ENCODE measurements at places on chromosomes 5 and 9.
A peak's percentile ranks its signal among the peaks of the same experiment; 100 is the strongest.

- DNase-seq: no peak
These were observed 479.5 kb upstream of the SEMA6A start for GRCh38 chr5:117054141-117054540.

DNA sequence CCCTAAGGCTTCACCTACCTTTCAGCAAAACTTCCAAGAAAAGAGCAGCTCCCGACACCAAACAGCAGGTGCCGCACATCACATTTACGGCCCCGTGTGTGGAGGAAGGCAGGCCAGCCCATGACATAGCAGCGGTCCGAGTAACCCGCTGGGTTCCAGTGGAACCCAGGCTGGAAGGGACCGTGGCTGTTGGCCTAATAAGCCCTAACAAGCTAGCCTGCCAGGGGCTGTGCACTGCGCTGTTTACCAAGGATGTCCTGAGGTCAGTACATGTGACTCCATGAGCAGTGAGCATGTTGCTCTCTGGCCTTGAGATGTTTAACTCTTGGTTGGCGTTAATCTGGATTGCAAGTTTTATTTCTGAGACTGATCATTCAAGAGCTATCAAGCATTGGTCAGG is 131.5 kb downstream of the FSTL4 start:
- no peak for DNase-seq

- no peak for DNase-seq
These were observed 8.7 kb downstream of the SHROOM1 start for GRCh38 chr5:132821791-132822190.

GRCh38 chr9:77770340-77770739 is 122.2 kb upstream of the GNA14 start:
- no peak for DNase-seq

DNA sequence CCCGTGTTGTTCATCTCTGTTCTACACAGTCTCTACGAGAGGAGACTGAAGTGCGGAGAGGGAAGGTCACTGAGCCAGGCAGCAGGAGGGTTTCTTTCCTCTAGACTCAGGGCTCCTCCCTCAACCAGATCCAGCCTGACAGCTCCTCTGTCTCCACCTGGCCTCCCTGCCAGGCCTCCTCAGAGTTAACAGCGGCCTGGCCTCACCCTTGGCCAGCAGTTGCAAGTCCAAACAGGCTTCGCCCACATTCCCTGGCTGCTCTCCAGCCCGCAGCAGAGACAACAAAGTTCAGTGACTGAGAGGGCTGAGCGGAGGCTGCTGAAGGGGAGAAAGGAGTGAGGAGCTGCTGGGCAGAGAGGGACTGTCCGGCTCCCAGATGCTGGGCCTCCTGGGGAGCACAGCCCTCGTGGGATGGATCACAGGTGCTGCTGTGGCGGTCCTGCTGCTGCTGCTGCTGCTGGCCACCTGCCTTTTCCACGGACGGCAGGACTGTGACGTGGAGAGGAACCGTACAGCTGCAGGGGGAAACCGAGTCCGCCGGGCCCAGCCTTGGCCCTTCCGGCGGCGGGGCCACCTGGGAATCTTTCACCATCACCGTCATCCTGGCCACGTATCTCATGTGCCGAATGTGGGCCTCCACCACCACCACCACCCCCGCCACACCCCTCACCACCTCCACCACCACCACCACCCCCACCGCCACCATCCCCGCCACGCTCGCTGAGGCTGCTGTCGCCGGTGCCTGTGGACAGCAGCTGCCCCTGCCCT is at the start of gene HRCT1:
Gene HRCT1 (plus strand): TSS at position 291 of the 768 bp plus-strand sequence. CDS start 86 bp downstream, at position 377.
- DNase-seq: peak; percentile 91

DNA sequence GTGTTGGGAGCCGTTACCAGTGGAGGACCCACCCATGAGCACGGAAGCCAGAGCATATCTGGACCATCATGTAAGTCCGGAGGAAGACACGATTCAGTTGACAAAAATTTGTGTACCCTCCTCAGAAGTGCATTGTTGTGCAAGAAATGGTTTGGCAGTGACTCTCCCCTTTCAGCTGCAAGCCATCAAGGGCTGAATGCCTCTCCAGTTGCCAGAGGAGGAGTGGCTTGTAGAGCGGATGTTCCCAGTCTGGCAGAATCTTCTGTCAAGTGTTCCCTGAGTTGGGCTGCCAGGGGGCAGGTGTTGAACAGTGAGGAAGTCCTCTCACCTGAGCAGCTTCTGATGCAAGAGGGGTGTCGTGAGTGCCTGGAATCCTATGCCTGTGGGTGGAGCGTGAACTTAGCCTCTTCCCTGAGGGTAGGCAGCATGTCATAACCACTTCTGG is 27.6 kb upstream of the CDKN2AIPNL start:
- DNase-seq: peak; percentile 77

DNA sequence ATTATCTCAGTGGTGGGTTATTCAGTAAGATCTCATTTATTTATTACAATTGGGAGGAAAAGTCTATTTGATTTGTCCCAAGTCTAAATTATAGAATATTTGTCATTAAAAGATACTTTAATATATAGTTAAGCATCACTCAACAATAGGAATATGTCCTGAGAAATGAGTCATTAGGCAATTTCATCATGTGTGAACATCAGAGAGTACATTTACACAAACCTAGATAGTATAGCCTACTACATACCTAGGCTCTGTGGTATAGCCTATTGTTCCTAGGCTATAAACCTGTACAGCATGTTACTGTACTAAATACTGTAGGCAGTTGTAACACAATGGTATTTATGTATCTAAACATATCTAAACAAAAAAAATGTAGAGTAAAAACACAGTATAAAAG is 135.0 kb upstream of the RASA1 start:
- no peak for DNase-seq

DNA sequence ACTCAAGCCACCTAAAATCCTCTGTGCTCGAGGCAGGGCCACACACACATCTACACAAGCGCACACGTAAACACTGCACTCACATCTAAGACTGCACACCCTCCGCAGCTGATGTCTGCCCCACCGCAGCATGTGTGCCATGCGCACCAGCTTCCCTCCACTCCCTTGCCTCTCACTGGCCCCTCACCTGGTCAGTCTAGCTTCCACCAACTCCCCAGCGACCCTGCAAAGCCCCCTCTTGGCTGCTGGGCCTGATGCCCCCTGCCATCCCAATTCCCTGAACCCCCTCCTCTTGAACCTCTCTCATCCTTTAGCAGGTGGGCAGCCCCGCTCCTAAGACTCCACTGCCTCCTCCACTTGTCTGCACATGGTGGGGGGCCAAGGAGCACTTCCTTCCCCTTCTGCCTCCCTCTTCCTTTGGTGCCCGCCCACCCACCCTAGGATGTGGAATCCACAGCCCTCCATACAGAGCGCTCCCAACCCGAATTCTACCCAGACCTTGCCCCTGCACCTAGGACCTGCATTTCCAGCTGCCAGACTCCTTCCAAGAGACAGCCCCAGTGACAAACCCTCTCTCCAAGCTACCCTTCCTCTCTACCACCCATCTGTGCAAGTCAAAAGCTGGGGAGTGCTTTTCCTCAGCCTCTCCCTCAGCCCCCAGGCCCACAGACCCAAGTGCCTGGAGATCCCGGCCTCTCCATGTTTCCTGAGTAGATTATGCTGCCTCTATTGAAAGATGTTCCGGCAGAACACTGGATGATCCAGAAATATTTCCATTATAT is 23.9 kb downstream of the ADAMTS2 start:
- peak; percentile 24 for DNase-seq

- no peak for DNase-seq
These were observed 95.0 kb downstream of the MRPL36 start for GRCh38 chr5:1704676-1705075.

DNA sequence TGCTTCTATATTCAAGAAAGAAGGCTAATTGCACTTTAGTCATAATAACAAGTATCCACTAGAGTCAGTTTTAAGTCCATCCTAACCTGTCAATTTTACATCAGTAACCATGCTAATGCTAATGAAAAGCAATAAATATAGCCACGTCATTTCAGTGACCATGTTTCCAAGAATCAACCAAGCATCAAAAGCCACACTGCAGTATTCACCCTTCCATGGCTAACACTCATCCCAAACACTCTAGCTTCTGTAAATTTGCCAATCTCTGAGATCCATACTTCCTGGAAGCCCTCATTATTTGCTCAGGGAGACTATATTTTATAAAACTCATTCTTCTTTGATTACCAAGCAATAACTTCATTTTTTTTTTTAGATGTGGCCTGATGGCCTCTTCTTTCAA is 712.0 kb downstream of the CETN3 start:
- DNase-seq: no peak

- DNase-seq: no peak
These were observed 3.9 kb downstream of the GCNT4 start for GRCh38 chr5:75048457-75048953.

- peak; percentile 44 for DNase-seq
These were observed 92.3 kb downstream of the LMX1B start for GRCh38 chr9:126705767-126706697.

DNA sequence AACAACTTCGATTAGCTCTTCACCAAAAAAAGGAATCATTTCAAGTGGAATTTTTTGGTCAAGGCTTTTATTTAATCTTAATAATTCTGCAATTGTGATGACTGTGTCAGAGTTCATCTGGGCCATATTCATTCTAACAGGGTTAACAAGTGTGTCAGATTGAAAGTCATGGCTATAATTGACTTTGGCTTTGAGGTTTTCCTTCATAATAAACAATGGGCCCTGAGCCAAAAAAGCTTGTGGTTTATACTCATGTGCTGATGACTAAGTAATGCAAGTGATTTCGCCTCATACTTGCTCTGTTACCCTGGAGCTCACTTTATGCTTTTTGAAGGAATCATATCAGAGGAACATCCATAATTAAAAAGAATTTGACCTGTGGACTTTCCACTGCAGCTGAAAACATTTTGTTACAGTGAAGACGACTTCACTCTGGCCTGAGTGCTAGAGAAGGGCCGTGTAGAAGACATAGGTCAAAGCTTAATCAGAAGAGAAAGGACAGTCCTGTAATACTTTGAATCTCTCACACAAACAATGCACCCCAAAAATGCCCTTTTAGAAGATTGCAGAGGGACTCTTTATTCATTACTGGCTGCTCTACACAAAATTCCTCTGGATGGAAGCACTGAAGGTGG is 101.7 kb downstream of the GDNF start:
- DNase-seq: no peak

- DNase-seq: no peak
These were observed 28.3 kb upstream of the TGFBR1 start for GRCh38 chr9:99076483-99077171.

GRCh38 chr5:111058064-111058463 is 13.4 kb upstream of the TSLP start:
- DNase-seq: no peak

DNA sequence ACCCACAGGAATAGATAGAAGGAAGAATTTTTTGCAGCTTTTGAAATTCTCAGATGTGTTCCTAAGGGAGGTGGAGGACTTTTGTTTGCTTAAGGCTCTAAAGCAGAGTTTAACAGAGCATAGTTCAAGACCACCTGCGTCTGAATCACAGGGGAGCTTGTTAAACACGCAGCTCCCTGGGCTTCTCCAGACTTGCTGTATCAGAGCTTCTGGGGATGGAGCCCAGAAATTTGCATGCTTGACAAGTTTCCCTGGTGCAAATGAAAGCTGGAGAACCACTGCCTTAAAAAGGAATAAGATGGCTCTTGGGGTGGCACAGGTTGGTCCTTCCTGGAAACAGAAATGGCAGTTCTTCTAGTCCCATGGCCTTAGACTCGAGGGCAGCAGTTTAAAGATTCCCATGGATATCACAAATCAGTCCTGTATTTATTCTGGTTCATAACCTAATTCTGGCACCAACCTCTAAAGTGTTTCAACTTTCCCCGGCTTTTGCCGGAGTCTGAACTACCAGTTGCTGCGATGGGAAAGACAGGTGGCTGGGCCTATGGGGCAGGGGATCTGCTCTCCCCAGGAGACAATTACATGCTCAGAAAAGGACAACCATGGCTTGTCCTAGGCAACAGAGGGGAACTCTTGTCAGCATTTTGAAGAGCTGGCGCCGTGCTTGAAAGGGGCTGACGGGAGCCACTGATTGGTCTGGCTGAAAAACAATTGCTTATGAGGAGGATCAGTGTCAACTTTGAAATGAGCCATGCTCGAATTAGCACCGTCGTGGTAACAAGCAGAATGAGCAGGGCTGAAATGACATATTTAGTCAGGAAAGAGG is 599.6 kb downstream of the CCDC171 start:
- no peak for DNase-seq

DNA sequence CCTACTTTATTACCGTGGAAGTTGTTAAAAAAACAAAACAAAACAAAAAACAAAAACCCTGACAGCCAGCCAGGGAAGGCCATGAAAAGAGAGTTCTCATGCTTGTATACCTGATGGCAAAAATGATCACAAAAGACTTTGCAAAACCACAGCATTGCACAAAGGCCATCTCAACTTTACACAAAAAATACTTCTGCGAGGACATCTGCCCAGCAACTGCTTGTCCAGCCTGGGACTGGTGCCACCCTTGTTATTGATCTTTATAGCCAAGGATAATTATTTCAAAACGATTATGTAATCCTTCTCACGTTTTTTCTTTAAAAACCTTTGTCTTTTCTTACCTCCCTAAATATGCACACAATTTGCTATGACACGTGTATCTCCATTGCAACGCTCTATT is 42.2 kb upstream of the SLC28A3 start:
- no peak for DNase-seq

DNA sequence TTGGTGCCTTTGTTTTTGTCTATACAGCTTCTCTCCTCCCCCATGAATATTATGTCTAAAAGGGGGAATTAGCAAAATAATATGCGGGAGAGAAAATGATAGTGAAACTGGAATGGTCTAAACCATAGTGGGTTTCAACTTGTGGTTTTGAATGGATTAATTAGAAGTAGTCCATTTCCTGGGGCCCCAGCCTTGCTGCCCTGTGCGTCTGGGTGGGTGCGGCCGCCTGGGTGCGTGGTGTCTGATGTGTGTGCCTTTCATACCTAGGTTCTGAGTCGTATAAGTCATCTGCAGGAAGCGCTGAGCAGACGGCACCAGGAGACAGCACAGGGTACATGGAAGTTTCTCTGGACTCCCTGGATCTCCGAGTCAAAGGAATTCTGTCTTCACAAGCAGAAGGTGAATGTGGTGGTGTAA is 120.0 kb upstream of the CACNA1B start:
- no peak for DNase-seq

DNA sequence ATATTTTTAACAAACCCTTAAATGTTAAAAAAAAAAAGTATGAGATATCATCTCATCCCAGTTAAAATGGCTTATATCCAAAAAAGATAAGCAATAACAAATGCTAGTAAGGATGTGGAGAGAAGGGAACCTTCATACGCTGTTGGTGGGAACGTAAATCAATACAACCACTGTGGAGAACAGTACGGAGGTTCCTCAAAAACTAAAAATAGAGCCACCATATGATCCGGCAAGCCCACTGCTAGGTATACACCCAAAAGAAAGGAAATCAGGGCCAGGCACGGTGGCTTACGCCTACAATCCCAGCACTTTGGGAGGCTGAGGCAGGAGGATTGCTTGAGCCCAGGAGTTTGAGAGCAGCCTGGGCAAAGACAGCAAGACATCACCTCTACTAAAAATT is 3.0 kb downstream of the MTMR12 start:
- no peak for DNase-seq

- DNase-seq: peak; percentile 75
These were observed 88.8 kb downstream of the ANXA2R start for GRCh38 chr5:42951293-42951840.

Data from right forelimb (tissue), 1 donor.